Activated B cell treated with CpG ODN at 0.5 μM for 24 hours (primary cell): ENCODE measurements at places on chromosomes 7 and 10. TPM values are rescaled to one million over a fixed set of nuclear protein-coding genes. Genes with fewer than 3 reads are reported as not detected.

The GLI3 gene
- not detected in 2 replicates for total RNA-seq

The C10orf120 gene
- total RNA-seq, result not detected in 2 replicates

The SPDYE2 gene
- 0.29 TPM in 1 of 2 replicates, not detected in the other for total RNA-seq

The NUTM2E gene
- 0.44 and 0.58 TPM in 2 replicates for total RNA-seq

The ERVW-1 gene
- total RNA-seq, result not detected in 2 replicates

The STEAP1B gene
- total RNA-seq, result 96.4 and 117 TPM in 2 replicates

The INPP5A gene
- 20.5 and 24.9 TPM in 2 replicates for total RNA-seq

The EFCAB10 gene
- not detected in 2 replicates for total RNA-seq

GRCh38 chr10:121406823-121407545 lies 191.3 kb downstream of the FGFR2 start:
- no peak overlapping the region for H3K27ac ChIP-seq
- H3K36me3 ChIP-seq, result no peaks in the 10 kb centered on the region
- H3K4me1 ChIP-seq, result no peaks in the 10 kb centered on the region
- H3K27me3 ChIP-seq, result no peaks in the 10 kb centered on the region
- DNase-seq, result no peak
- no peak overlapping the region for H3K4me3 ChIP-seq

DNA sequence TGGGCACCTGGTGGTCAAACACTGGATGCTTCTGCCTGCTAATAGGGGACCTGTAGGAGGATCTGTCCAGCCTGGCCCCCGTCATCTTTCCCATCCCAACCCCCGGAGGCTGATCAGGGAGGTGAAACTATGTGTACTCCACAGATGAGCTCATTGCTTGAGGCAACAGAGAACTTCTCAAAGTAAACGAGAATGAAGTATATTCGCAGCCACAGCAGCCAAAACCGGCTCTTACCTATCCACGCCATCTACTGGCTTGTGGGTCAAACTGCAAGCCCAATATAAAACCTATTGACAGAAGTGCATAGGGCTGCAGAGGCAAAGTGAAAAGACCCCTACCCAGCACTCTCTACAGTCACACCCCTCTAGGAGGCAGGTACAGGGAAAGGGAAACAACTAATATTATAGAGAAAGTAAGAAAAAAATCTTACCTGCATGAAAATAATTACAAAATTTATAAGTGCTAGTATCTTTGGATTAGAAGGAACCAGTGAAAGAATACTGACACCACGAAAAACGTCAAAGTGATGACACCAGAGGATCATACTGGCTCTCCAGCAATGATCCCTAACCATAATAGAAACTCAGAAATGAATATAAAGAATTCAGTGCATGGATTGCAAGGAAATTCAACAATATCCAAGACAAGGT lies 973.5 kb downstream of the ANKRD7 start:
- no peak for DNase-seq
- no peaks in the 10 kb centered on the region for H3K4me1 ChIP-seq
- no peak overlapping the region for H3K4me3 ChIP-seq

DNA sequence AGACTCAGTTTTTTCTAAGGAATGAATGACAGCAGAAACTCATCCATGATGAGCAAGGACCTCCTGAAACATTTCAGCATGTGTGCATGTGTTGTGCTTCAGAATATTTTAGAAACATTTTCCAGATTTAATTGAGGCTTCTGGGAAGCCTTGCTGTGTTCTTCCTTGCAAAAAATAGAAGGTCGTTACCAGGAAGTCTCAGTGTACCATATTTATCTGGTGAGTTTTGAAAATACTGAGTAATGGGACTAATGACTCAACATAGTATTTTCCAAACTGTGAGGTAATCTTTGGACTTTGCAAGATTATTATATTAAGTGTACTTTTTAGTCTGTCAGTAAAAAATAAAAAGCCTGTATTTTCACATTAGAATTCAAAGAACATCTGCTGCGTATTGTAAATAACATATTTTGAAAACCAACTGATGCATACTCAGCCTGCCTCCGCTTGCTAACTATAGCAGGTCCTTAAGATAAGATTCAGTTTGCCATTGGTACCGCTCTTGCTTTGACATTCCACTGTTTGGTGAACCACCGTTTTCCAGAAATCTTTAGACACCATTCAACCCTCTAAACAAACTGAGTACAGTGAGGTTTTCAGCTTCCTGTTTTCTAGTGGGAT lies 739.6 kb upstream of the GALNT17 start:
- H3K27ac ChIP-seq, result no peak overlapping the region
- no peak overlapping the region for H3K4me3 ChIP-seq
- DNase-seq, result no peak
- H3K4me1 ChIP-seq, result no peaks in the 10 kb centered on the region
- H3K36me3 ChIP-seq, result peaks cover 7% of the 10 kb centered on the region

DNA sequence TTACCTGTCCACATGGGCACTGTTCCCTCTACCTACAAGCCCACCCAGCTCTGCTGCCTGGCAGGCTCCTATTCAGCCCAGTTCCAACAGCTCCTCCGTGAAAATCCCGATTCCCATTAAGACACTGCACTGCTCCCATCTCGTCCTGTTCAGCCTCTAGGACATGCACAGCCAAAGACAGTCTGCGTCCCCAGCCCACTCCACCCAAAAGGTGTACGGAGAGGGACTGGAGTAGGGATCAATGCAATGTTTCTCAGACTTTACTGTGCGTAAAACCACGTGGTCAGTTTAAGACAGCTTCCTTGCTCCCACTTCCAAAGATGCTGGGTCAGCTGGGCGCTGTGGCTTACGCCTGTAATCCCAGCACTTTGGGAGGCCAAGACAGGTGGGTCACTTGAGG lies 19.9 kb downstream of the FGFR2 start:
- no peaks in the 10 kb centered on the region for H3K36me3 ChIP-seq
- no peak for DNase-seq
- H3K4me3 ChIP-seq, result no peak overlapping the region

GRCh38 chr10:109977382-109977806 lies 30.4 kb upstream of the ADD3 start:
- H3K4me3 ChIP-seq, result no peak overlapping the region
- no peak for DNase-seq
- no peaks in the 10 kb centered on the region for H3K36me3 ChIP-seq
- no peaks in the 10 kb centered on the region for H3K4me1 ChIP-seq
- H3K27me3 ChIP-seq, result no peaks in the 10 kb centered on the region

DNA sequence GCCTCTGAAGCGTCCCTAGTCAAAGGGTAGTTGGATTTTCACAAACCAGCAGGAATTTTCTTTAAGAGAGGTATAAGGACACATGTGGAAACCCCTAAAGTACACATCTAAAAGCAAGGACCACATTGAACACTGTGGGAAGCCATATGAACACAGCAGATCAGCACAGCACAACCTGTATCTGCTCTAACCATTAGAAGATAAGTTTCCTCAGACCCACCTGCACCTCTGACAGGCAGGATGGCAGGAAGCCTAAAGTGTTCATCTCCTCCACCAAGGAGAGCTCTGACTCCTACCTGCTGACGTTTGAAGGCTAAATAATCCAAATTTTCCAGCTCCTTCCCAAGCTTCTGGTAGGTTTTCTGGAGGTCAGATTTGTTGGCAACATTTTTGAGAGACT lies 174.4 kb downstream of the CTNNA3 start:
- H3K4me1 ChIP-seq, result no peaks in the 10 kb centered on the region
- H3K27me3 ChIP-seq, result no peaks in the 10 kb centered on the region
- no peaks in the 10 kb centered on the region for H3K36me3 ChIP-seq
- no peak overlapping the region for H3K27ac ChIP-seq
- DNase-seq, result no peak
- H3K4me3 ChIP-seq, result no peak overlapping the region

GRCh38 chr7:22060863-22061262 lies 115.2 kb upstream of the CDCA7L start:
- H3K4me3 ChIP-seq, result no peak overlapping the region
- no peak overlapping the region for H3K27ac ChIP-seq
- H3K4me1 ChIP-seq, result no peaks in the 10 kb centered on the region
- no peaks in the 10 kb centered on the region for H3K36me3 ChIP-seq

GRCh38 chr10:115129752-115130151 lies 36.6 kb downstream of the ATRNL1 start:
- no peaks in the 10 kb centered on the region for H3K36me3 ChIP-seq
- H3K27me3 ChIP-seq, result peaks cover 2% of the 10 kb centered on the region
- H3K4me3 ChIP-seq, result no peak overlapping the region
- no peaks in the 10 kb centered on the region for H3K4me1 ChIP-seq
- no peak for DNase-seq

DNA sequence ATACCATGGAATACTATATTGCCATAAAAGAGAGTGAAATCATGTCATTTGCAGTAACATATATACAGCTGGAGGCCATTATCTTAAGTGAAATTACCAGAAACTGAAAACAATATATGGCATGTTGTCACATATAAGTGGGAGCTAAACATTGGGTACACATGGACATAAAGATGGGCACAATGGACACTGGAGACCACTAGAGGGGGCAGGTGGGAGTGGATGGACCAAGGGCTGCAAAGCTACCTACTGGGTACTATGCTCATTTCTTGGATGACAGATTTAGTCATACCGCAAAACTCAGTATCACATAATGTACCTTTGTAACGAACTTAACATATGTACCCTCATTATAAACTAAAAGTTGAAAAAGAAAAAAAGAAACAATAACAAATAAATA lies 1167.6 kb downstream of the NXPH1 start:
- H3K4me1 ChIP-seq, result no peaks in the 10 kb centered on the region
- H3K27me3 ChIP-seq, result no peaks in the 10 kb centered on the region
- H3K4me3 ChIP-seq, result no peak overlapping the region
- H3K27ac ChIP-seq, result no peak overlapping the region
- no peaks in the 10 kb centered on the region for H3K36me3 ChIP-seq

- DNase-seq, result no peak
- peaks cover 2% of the 10 kb centered on the region for H3K27me3 ChIP-seq
- H3K27ac ChIP-seq, result no peak overlapping the region
- H3K4me1 ChIP-seq, result no peaks in the 10 kb centered on the region
- H3K36me3 ChIP-seq, result no peaks in the 10 kb centered on the region
These were observed 19.4 kb upstream of the AKR1C1 start for GRCh38 chr10:4943821-4944220.

DNA sequence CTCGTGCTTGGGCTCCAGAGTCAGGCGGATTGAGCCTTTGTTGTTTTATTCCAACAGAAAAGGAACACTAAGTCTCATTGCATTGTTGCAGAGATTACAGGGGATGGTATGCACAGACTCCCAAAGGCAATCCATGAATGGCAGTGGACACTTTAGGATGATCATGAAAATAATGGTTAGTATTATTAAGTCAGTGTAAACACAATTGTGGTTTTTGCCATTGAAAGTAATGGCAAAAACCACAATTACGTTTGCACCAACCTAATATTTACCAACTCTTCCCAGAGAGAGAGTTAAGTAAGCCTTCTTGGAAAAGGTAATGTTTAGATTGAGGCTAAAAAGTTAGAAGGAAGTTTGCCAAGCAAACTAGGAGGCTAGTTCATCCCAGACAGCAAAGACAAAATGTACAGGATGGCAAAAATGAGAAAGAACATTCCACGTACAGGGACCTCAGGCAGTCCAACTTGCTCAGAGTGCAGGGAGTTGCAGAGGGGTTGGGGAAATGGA lies 72.9 kb upstream of the AMPH start:
- DNase-seq, result no peak
- H3K27me3 ChIP-seq, result peaks cover 10% of the 10 kb centered on the region
- no peaks in the 10 kb centered on the region for H3K4me1 ChIP-seq
- H3K4me3 ChIP-seq, result no peak overlapping the region
- no peak overlapping the region for H3K27ac ChIP-seq

GRCh38 chr10:117140525-117140902 lies 2.4 kb upstream of the VAX1 start:
- no peak overlapping the region for H3K27ac ChIP-seq
- H3K4me1 ChIP-seq, result peaks cover 6% of the 10 kb centered on the region
- H3K27me3 ChIP-seq, result peaks cover 45% of the 10 kb centered on the region
- no peak overlapping the region for H3K4me3 ChIP-seq
- no peak for DNase-seq

GRCh38 chr7:39172137-39172536 lies 194.4 kb downstream of the POU6F2 start:
- H3K4me3 ChIP-seq, result no peak overlapping the region
- no peaks in the 10 kb centered on the region for H3K27me3 ChIP-seq
- no peak for DNase-seq
- no peaks in the 10 kb centered on the region for H3K4me1 ChIP-seq
- no peak overlapping the region for H3K27ac ChIP-seq

GRCh38 chr10:93319896-93320295 lies 162.2 kb downstream of the MYOF start:
- H3K4me3 ChIP-seq, result no peak overlapping the region
- no peak overlapping the region for H3K27ac ChIP-seq
- H3K4me1 ChIP-seq, result no peaks in the 10 kb centered on the region
- H3K27me3 ChIP-seq, result peaks cover 4% of the 10 kb centered on the region
- no peak for DNase-seq
- no peaks in the 10 kb centered on the region for H3K36me3 ChIP-seq

DNA sequence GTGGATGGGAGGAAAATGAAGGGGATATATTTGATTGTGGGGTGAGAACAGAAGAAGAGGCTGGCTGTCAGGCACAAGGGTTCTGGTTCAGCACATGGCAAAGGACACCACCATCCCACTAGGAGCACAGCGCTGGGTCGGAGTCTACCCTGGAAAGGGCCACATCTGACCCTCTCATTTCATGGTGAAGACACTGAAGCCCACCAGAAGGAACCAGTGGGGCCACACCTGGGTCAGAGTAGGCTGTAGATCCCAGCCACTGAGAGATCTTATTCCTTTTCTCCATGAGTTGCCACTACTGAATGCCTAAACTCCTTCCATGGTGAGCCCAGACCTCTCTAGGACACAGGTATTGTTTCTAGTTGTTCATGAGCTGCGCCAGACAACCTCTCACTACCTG lies 25.8 kb downstream of the SFTPD start:
- peaks cover 11% of the 10 kb centered on the region for H3K4me1 ChIP-seq
- no peak for DNase-seq
- no peaks in the 10 kb centered on the region for H3K36me3 ChIP-seq
- no peaks in the 10 kb centered on the region for H3K27me3 ChIP-seq
- H3K4me3 ChIP-seq, result no peak overlapping the region

GRCh38 chr10:25934621-25935139 lies 651 bp downstream of the MYO3A start:
- H3K4me3 ChIP-seq, result peak overlapping the region; percentile 83
- H3K27me3 ChIP-seq, result peaks cover 26% of the 10 kb centered on the region
- H3K4me1 ChIP-seq, result peaks cover 10% of the 10 kb centered on the region
- no peaks in the 10 kb centered on the region for H3K36me3 ChIP-seq

- H3K27me3 ChIP-seq, result peaks cover 10% of the 10 kb centered on the region
- H3K36me3 ChIP-seq, result peaks cover 53% of the 10 kb centered on the region
- peak overlapping the region; percentile 99 for H3K27ac ChIP-seq
- DNase-seq, result no peak
These were observed 1.5 kb downstream of the NOC3L start for GRCh38 chr10:94361171-94361794.

- peaks cover 10% of the 10 kb centered on the region for H3K4me1 ChIP-seq
- H3K27ac ChIP-seq, result no peak overlapping the region
- no peak overlapping the region for H3K4me3 ChIP-seq
- no peaks in the 10 kb centered on the region for H3K27me3 ChIP-seq
- DNase-seq, result peak; percentile 7
These were observed 148.0 kb downstream of the MAPK8 start for GRCh38 chr10:48454302-48455054.

DNA sequence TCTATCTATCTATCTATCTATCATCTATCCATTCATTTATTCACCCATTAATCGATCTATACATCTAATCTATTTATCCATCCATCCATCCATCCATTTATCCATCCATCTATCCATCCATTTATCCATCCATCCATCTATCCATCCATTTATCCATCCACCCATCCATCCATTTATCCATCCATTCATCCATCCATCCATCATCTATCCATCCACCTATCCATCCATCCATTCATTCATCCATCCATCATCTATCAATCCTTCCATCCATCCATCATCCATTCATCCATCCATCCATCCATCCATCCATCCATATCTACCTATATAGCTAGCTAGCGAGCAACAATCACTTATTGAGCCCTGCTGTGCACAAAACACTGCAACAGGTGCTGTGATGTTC lies 953.1 kb upstream of the ZNF722 start:
- DNase-seq, result no peak
- no peaks in the 10 kb centered on the region for H3K4me1 ChIP-seq
- H3K4me3 ChIP-seq, result no peak overlapping the region
